ENCODE measurements at places on chromosomes 6 and 20.

GRCh38 chr6:101478891-101479290 lies 85.4 kb downstream of the GRIK2 start:
- DNase-seq = no peak

GRCh38 chr6:28225056-28225834 lies at the start of gene ZSCAN9:
Gene ZSCAN9 (plus strand): TSS chr6:28225275. CDS start chr6:28227085, 1,810 bp downstream.
- peak; percentile 65 for DNase-seq

- no peak for DNase-seq
Observed at GRCh38 chr20:12394786-12395185, 477.1 kb downstream of the BTBD3 start.

- no peak for DNase-seq
Observed at GRCh38 chr20:35368666-35369423, 42.9 kb downstream of the UQCC1 start.

- no peak for DNase-seq
Observed at GRCh38 chr20:32139947-32140346, 30.4 kb downstream of the TM9SF4 start.

- no peak for DNase-seq
Observed at GRCh38 chr6:7016226-7016625, 91.5 kb upstream of the RREB1 start.

GRCh38 chr6:31202259-31203166 lies 32.0 kb upstream of the POU5F1 start:
- DNase-seq = peak; percentile 37

DNA sequence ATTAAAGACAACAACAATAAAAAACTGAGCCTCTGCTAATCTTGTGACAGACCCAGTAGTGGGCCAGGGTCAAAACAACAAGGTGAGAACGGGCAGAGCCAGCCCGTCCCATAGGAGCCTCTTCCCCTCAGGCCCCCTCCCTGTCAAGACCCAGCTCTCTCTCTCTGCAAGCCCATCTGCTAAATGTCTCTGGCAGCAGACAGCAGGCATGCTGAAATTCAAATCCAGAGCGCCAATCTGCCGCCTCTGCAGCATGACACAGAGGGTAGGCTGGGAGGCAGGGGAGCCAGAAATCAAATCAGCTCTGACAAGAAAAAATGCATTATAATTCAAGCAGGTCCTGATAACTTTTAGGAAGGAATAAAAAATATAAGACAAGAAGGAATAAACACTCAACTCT lies 26.3 kb downstream of the METTL24 start:
- DNase-seq = no peak

- no peak for DNase-seq
Observed at GRCh38 chr6:113457198-113457597, 399.9 kb upstream of the MARCKS start.

GRCh38 chr6:3742426-3743344 lies 8.8 kb downstream of the PXDC1 start:
- DNase-seq = peak; percentile 92

DNA sequence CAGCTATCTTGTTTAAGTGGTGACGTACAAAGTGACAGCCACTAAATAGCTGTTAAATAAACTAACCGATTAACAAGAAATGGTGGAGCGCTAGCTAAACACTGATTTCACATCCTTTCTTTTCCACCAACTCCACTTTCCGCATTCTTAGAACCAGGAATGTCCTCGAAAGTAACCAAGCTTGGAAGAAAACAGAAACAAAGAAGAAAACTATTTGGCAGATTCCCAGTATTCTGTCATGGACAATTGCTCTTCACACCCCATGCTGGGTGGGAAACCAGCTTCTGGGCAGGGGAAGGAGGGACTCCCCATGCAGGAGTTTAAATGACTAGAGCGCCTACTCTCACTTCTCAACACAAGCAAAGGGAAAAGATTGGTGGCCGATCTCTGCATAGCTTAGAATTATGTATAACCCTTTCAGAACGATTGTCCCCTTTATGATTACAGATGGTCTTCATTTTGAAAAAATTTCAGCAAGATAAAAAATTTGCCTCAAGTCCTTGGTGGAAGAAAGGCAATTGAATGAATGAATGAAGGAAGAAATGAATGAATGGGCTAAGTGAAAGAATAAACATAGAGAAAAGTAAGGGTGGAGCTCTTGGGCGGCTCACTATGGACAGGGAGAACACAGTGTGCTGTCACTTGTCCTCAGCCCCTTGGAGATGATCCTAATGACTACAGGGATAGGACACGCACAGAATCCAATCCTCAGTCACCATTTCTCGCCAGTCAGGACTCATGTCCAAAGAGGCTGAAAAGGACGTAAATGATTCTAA lies 148.7 kb upstream of the NEDD9 start:
- DNase-seq = no peak

GRCh38 chr6:35068206-35068605 lies 72.9 kb downstream of the TCP11 start:
- DNase-seq = no peak

- no peak for DNase-seq
Observed at GRCh38 chr6:111667931-111668330, 62.3 kb upstream of the TRAF3IP2 start.

GRCh38 chr20:18276821-18277220 lies 11.5 kb upstream of the ZNF133 start:
- DNase-seq = peak; percentile 84

GRCh38 chr6:165119231-165120020 lies 190.0 kb downstream of the C6orf118 start:
- no peak for DNase-seq

DNA sequence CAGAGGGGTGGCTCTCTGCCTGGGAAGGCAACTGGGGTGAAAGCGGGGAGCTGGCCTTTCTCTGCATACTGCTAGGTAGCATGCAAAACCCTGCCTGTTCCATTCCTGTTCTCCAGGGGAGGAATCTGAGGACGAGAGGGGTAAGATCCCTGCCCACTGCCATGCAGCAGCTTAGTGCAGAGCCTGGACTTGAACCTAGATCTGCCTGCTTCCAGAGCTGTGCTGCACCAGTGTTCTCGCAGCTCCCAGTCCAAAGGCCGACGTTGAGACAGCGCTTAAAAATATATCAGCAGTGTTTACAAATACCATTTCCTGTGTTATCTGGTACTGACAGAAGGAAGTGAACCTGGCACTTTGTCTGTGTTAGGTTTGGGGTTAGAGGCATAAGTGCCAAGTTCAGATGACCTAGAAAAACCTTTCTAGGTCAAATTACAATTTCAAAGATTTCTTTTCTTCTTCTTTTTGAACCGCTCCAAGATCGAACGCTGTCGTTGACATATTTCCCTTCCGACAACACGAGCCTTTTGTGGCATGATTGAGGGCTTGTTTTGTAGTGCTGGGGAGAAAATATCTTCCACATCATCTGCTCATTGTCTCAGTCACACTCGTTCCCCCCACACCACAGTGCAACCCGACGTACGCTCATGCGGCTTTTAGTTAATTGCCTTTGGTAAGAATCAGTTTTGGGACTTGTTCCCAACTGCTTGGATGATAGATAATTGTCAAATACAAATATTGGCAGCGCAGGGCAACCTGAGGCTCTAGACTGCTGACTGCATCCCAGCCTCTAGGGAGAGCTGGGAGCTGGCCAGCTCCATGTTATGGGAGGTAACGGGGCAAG lies 44.6 kb downstream of the TOX2 start:
- DNase-seq = no peak

DNA sequence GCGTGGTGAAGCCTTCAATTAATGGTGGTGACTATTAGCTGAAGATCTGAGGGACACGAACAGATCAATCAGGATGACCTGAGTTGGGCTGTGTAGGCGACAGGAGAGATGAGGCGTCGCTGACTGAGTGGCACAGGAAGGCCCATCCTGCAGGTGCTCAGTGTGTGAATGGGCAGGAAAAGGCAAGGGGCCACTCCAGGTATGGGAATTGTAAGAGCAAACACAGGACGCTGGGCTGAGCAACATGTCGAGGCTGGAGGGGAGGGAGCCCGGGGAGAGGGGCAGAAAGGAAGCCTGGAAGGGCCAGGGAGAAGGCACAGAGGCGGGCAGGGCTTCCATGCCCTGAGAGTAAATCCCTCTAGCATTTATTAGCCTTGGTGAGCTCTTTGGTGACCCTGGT lies 151.0 kb downstream of the VEGFA start:
- DNase-seq = no peak

- no peak for DNase-seq
Observed at GRCh38 chr6:115271434-115271833, 789.3 kb downstream of the FRK start.

GRCh38 chr6:160950507-160950906 lies 41.1 kb upstream of the MAP3K4 start:
- DNase-seq = no peak

GRCh38 chr6:166203003-166203640 lies 35.5 kb upstream of the TBXT start:
- DNase-seq = no peak

DNA sequence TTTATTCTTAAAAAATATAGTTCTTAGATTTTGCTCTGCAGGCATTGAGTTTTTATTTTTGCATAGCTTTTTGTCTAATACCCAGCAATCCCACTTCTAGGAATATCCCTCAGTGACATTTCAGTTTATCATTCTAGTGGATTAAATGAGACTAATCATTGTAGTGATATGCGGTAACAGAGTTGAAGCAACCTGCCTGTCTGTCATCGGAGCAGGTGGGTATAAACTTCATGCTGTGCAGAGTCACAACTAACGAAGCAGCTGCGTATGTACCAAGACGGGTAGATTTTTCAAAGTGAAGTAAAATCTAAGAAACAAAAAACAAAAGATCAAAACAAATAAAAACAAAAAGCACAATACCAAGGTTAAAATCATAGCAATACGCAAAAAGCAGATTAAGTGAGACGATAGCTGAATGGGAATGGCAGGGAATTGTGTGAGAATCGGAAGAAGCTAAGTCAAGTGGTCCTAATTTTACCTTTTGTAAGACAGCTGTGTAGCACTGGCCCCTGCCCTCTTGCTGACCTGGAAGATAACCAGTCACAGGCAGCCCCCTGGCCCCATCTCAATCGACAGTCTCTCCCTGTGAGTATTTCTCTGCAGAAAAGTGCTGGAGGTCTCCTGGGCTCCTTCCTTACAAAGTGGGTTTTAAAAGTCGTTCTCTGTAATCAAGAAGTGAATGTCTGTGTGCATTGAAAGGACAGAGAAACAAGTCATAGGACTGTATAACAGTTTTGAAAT lies 169.2 kb downstream of the OR2B2 start:
- no peak for DNase-seq

GRCh38 chr6:28758046-28758817 lies 165.6 kb downstream of the TRIM27 start:
- no peak for DNase-seq

DNA sequence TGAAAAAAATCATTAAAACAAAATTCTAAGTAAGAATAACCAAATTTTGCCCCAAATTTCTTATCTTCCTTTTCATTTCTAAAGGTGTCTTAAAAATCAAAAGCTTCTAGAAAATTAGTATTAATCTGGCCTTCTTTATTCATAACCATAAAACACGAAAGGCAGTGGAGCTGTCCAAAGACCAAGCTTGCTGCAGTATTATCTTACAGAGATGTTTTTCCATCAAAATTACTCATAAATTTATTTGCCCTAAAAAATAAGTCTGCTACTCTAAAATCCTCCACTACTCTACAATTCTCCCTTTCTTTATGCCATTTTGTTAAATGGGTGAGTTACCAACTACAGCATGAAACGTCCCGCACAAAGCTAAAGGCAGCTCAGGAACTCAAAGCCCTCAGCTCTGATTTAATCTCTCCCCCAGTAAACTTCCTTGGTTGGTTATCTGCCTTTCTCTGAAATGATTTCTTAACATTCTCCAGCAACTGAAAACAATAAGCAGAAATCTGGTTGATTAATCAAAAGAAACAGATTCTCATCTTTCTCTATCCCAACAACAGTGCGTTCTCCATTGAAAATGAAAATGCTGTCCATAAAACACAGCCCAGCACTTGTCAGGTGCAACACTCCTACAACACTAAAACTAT lies 2.1 kb downstream of the USP49 start:
- no peak for DNase-seq

GRCh38 chr6:60668428-60668827 lies 1617.6 kb downstream of the KHDRBS2 start:
- DNase-seq = no peak

DNA sequence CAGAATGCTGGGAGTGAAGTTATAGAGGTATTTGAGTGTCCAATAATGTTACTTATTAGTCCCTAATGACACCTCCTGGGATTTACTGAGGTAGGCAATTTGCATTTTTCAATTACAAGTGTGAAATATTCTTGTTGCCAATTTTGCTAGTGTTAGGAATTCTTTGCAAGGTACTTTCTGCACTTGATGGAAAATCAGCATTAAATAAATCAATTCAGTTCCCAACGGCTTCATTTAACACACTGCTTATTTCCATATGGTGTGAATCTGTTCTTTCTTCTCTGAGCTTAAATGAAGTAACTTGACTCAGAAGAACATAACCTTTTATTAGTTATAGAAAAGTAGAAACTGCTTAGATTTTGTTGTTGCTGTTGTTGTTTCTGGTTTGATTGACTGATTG lies 21.2 kb downstream of the CCN2 start:
- no peak for DNase-seq

DNA sequence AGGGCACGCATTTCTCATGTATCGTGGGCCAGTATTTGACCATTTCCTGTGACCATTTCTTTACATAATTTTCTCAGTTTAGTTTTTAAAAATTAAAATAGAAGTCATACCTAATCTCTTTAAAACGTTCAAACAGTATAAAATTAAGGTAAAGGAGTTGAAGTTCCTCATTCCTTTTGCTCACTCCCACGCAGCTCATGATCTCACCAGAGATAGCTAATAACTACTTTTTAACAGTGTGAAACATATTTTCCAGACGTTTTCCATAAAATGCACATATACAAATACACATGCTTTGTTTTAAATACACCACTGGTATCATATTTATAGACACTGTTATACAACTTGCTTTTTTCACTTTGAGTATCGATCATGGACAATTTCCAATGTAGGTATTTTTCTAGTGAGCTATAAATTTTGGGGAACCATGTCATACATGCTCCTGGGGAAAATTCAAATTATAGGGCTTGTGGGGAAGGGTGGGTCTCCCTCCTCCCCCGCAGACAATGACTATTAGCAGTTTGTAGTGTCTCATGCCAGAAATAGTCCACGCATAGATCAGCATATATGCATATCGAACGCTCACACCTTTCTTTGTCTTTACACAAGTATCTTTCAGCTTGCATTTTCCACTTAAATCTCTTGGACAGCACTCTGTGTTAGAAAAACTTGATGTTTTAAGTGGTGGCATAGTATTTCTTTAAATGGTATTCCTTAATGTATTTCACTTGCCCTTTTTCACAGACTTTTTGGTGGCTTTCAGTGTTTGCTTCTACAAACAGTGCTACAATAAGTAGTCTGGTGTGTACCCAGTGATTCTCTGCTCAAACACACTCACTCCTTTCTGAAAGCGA lies 145.5 kb upstream of the ZNF217 start:
- DNase-seq = no peak

GRCh38 chr6:151063352-151063751 lies 176.4 kb upstream of the AKAP12 start:
- no peak for DNase-seq

GRCh38 chr20:2399390-2399789 lies 18.7 kb downstream of the TGM6 start:
- DNase-seq = no peak

GRCh38 chr20:63950701-63951397 lies 5.4 kb downstream of the UCKL1 start:
- DNase-seq = no peak

- no peak for DNase-seq
Observed at GRCh38 chr6:150076196-150076893, 7.4 kb upstream of the ULBP3 start.
